ENCODE measurements at places on chromosomes 16 and 17.

DNA sequence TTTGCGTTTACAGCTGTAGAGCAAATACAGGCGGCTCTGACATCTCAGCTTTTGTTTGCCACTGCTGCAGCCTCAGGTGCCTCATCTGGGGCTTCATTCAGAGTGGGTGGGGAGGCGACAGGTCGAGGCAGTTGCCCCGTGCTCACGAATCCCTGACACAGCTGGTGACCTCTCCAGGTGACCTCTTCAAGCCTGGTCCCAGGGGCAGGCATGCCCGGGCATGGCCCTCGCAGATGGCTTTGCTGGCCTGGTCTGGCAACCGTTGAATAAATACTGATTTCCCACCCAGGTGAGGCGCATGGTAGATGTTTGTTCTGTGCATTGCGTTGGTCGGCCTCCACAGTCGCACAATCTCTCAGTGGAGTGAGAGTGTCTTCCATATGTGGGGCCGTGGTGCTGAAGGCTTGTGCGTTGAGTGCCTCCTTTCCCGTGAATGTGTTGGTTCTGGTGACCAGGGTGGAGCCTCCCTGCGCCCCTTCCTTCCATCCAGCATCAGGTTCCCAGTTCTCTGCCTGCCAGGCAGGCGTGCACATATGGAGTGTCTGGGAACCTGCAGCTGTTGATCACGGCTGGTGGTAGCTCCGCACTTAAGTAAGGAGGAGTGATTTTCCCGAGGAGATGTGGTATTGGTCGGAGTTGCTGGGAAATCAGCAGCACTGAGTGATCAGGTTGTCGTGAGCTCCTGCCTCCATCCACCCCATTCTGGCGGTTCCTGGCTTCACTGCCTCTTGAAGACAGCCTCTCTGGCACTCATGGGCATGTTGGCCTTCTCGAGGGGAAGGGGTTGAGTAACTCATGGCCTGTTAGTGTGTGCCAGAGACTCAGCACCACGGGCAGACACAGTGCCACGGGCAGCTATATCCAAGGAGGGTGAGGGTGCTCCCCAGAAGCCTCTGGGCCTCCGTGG is 149.7 kb downstream of the RPTOR start:
- no peak for DNase-seq

DNA sequence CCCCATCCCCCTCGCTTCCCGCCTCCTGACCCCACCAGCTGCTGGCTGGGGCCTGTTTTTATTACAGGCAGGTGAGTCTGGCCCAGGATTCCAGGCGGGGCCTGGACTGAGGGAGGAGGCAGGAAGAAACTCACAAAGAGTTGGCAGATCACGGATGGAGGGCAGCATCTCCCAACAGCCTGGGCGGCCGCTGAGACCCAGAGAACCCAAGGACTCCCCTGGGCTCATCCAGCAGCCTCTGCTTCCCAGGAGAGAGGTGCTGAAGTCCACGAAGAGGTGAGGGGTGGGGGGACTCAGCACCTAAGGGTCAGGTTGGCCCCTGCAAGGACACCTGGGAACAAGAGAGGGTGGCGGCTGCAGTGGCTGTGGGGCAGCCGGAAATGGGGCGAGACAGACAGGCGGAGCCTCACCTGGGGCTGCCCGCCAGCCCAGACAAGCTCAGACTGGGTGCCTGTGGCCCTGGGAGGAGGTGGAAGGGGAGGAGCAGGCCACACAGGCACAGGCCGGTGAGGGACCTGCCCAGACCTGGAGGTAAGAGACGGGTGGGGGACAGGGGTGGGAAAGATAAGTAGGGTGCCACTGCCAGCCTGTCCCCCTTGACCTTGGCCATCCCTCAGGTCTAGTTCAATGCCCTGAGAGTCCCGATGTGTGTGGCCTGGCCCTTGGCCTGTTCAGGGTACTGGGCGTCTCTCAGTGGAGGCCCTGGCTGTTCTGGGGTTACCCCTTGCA is 8.7 kb upstream of the ADGRG1 start:
- DNase-seq, result peak; percentile 87

- DNase-seq, result no peak
Observed at GRCh38 chr17:13393841-13394710, 207.7 kb downstream of the HS3ST3A1 start.

DNA sequence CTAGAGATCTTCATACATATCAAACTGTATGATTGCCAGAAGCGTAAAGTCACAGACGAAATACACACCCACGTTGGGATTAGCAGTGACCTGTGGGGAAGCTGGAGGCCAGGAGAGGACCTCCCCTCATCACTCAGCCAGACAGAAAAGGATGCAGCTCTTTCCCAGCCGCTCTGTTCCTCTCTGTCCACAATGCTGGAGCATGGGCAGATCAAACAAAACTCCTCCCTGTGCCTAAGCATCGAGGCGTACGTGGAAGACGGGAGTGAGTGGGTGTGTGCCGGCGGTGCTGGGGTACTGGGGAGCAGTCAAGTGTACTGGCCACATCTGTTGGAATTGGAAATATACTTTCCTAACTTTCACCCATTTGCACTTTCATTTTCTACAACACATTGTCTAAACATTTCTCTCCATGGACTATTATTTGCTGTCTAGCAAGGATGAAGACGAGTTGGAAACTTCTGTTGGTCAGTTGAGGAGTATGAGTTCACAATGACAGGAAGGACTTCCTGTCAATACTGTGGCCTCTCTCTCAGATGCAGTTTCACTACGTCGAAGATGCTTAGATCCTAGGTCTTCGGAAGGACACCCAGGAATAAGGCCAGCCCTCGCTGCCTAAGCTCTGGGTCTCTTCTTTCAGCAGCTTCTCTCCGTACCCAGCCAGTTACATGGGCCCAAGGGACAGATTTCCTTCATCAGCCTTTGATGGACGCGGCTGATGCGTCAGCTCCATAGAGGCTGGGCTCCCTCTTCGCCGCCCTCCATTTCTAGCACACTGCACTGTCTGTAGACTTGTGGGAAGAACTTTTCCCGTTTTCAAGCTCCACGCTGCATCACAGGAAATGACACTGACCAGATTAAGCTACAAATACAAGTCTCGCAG is 30.6 kb upstream of the ENDOV start:
- no peak for DNase-seq

DNA sequence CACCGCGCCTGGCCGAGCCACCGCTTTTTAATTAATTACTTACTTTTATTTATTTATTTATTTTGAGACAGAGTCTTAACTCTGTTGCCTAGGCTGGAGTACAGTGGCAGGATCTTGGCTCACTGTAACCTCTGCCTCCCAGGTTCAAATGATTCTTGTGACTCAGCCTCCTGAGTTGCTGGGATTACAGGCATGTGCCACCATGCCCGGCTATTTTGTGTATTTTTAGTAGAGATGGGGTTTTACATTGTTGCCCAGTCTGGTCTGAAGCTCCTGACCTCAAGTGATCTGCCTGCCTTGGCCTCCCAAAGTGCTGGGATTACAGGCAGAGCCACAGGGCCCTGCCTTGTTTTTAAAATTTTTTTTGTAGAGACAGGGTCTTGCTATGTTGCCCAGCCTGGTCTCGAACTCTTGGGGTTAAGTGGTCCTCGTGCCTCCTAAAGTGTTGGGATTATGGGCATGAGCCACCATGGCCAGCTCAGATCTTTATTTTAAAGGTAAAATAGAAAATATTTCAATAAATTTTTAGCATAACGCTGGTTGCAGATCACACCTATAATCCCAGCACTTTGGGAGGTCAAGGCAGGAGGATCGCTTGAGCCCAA is 18.3 kb upstream of the NUDT16L1 start:
- no peak for DNase-seq

GRCh38 chr17:58706351-58707140 is 14.1 kb downstream of the RAD51C start:
- DNase-seq, result no peak

- DNase-seq, result peak; percentile 79
Observed at GRCh38 chr17:74454197-74455024, 12.0 kb upstream of the CD300A start.

DNA sequence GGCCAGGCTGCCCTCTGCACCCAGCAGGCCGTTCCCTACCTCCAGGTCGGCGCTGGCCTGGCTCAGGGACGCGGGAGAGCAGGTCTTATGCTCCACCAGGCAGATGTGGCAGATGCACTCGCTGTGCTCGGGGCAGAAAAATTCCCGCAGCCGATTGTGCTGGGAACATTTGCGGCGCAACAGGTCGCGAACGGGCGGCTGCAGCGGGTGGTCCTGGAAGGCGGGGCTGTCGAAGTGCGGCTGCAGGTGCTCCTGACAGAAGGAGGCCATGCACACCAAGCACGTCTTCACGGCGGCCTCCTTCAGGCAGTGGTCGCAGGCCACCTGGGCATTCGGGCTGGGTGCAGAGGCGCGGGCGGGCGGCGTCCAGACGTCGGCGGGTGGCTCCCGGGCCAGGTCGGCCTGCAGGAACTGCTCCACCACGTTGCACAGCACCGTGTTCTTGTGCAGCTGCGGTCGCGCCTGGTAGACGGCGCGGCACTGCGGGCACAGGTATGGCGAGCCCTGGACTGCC is 439 bp downstream of the TRIM25 start:
- no peak for DNase-seq

- DNase-seq, result no peak
Observed at GRCh38 chr17:12510535-12510934, 155.2 kb upstream of the MYOCD start.

DNA sequence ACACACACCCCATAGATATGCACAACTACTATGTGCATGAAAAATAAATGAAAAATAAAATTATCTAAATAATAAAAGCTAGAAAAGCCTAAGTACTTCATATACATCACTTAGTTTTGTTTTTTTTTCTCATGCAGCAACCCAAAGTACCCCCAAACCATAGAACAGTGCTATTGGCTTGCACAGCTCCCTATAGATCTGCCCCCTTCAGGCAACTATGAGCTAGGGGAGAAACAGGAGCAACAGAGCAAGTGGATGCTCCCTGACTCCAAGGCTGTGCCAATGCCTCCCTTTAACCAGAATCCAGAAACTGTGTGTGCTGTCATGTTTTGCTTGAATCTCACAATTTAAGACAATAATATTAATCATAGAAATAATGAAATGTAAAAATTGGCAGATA is 605.5 kb downstream of the TOX3 start:
- DNase-seq, result no peak
